COLO829 (cell line): ENCODE measurements at places on chromosomes 2 and 18.

DNA sequence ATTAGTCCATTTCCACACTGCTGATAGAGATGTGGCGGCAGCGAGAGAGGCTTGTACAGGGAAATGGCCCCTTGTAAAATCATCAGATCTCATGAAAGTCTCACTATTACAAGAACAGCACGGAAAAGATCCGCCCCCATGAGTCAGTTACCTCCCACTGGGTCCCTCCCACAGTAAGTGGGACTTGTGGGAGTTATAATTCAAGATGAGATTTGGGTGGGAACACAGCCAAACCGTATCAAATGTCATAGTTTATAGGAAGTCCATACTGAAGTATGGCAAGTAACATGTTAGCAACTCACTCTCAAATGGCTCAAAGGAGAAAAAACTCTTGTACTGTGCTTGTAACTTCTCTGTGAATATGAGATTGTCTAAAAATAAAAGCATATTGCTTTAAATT is 56.1 kb downstream of the FARP2 start:
- DNase-seq = peak; percentile 40

GRCh38 chr2:177816766-177817165 is 255.8 kb downstream of the PDE11A start:
- DNase-seq = no peak

- DNase-seq = no peak
These were observed 147.6 kb downstream of the LTBP1 start for GRCh38 chr2:33094303-33094702.

- DNase-seq = no peak
These were observed 48.8 kb upstream of the ZDBF2 start for GRCh38 chr2:206225435-206226232.

DNA sequence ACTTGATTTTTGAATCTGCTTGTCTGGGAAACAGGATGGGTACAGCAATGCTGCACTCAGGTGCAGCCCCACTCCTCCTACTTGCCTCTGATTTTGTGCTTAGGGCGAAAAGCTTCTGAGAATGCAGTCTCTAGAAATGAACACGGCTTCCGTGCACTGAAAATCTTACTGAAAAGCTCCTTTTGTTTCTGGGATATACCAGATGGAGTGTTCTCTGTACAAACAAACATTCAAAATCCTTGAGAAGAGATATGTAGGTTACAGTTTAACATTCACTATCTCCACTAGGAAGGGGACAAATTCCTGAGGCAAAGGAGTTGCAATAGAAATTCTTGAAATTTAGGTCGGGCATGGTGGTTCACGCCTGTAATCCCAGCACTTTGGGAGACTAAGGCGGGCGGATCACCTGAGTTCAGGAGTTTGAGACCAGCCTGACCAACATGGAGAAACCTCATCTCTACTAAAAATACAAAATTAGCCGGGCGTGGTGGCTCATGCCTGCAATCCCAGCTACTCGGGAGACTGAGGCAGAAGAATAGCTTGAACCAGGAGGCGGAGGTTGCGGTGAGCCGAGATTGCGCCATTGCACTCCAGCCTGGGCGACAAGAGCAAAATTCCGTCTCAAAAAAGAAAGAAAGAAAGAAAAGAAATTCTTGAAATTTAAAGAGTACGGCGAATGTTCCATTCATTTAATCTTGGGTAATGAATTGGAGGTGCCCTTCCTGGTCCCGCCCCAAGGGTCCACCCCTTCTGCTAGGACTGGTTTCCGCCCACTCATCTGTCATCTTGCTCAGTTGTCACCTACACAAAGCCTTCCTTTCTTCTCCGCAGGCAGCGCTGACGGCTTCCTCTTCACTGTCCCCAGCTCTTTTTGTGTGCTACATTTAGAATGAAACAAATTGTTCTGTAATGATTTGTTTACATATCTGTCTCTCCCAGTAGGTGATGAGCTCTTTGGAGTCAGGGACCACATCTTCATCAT is 92.4 kb downstream of the SOCS6 start:
- DNase-seq = peak; percentile 71

- DNase-seq = peak; percentile 41
These were observed 687 bp downstream of the CTDP1 start for GRCh38 chr18:79680100-79680879.

DNA sequence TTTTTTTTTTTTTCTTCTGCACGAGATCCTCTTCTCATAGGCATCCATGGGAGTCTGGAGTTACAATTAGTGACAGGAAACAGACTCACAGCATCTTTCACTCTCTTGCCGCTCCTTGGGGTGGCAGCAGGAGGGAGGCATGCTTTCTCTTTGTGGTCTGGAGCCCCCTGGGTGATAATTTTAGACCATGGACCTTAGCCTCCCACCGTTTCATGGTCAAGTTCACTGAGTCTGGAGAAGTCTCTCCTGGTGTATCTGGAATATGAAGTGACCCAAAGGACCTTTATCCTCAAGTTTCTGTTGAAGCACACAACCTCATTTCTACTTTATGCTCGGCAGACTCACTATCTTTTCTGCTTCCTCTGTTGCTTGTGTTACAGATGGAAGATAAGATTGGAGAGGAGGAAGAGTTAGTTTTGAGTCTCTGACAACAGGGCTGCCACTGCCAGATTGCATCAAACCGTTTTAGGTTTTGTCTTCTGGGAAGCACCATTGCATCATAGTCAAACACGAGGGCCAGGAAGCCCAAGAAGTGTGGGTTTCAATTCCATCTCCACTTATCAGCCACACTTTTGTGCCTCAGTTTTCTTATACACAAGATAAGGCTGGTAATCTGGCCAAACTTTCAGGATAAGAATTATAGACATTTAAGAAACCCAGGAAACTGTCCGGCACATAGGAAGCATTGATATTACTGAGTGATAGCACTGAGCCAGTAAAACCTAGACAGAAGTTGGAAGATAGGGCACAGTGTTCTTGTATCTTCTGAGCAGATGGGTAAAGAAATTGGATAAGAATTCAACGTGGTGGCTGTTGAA is 62.3 kb downstream of the ADCYAP1 start:
- DNase-seq = no peak

GRCh38 chr2:190716176-190716807 is 67.4 kb downstream of the NAB1 start:
- DNase-seq = no peak

DNA sequence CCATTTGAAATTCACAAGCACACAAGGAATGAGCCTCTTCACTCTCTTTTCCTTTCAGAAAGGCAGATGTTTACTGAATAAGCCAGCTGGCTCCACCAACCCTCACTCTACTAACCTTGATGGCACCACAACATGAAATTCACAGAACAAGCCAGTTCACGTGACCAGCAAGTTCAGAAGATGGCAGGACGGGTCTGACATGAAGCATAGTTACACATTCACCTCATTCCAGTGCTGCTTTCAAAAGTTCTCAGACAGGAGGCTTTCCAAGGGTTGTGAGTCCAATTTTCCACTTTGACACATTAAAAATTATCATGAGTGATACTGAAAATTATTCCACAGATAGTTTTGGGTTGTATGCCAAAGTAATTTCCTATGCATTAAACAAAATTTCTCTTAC is 74.2 kb upstream of the MBOAT2 start:
- no peak for DNase-seq

DNA sequence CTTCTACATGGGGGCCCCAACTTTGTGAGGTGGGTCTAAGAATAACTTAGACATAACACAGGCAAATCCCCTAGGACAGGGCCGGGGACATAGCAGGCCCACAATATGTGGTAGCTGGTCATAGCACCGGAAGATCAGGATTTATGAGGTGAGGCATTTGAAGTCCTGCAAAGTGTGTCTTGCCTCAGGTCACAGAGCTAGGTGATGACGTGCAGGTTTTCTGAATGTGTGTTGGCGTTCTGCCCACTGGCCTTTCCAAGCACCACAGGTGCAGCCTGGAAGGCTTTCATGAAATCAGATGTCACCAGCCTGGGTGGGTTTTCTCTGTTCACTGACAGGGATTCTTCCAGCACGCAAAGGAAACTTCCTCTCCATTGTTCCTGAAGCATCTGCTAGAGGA is 119.1 kb downstream of the LRATD1 start:
- no peak for DNase-seq
